ENCODE measurements at places on chromosomes 1 and 21.

DNA sequence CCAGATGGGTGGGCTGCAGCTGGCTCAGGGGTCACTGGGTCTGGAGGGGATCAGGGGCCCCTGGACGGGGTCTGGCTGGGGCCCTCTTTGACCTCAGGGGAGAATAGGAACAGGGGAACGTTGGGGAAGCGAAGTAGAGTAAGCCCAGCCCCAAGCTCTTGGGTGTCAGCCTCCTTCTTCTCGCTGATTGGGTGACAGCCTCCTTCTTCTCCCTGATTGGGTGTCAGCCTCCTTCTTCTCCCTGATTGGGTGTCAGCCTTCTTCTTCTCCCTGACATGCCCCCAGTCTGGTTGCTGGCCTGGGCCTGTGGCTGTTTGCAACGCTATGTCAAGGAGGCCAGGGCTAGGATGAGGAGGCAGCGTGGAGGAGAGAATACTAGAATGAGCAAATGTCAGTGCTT is 76.7 kb upstream of the CASZ1 start:
- DNase-seq = no peak

- DNase-seq = no peak
These were observed 190.2 kb downstream of the CAMTA1 start for GRCh38 chr1:6975331-6976043.

DNA sequence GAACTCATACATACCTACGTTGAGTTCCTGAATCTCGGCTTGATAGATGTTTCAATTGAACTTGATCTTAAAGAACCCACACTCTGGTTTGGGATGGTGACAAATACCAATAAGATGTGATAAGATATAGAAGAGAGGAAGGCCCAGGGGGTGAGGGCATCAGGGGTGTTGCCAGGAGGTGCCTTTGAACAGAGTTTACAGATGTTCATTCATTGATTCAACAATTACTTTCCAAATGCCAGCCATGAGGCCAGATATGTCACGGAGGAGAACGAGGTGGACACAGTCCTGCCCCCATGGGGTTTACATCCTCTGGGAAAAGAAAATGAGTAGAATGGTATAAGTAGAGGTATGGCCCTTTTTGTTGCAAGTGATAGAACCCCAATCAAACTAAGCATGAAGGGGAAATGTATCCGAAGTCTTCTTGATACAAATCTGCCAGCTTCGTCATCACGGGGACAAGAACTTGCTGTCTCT is 659 bp downstream of the LRRC71 start:
- no peak for DNase-seq

DNA sequence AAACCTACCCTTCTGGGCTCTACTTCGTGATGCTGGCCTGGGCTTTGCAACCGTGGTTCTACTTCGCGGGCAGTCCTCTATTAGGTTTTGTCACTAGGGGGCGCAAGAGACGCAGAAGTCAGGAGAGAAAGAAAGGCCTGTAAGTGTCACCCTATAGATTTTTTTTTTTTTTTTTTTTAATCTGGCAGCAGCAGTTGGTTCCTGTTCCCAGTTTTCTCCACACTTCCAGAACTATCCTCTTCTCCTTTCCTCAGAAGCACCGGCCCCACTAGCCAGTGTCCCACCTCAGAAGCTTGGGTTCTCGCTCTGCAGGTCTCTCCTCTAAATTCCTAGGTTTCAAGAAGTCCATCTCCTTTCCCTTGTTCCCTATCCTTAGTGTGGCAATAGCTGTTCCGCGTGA is 9.1 kb upstream of the LCE2D start:
- peak; percentile 23 for DNase-seq

- peak; percentile 74 for DNase-seq
These were observed at the start of gene RNF187 for GRCh38 chr1:228487336-228488124. TSS of gene RNF187 (plus strand) at chr1:228487382.

Measured in T-helper 9 cell (primary cell).